Cardiac ventricle fibroblast (primary cell): ENCODE measurements at places on chromosomes 13 and 19. TPM values are rescaled to one million over a fixed set of nuclear protein-coding genes. Genes with fewer than 3 reads are reported as not detected.

The ANKLE1 gene
- total RNA-seq = 0.12 TPM in 1 of 2 replicates, not detected in the other

The DCT gene
- total RNA-seq = not detected in 2 replicates

The CA11 gene
- 1.3 and 2.5 TPM in 2 replicates for total RNA-seq

The CEACAM7 gene
- not detected in 2 replicates for total RNA-seq

The COL4A2 gene
- total RNA-seq = 764 and 817 TPM in 2 replicates

The OXGR1 gene
- total RNA-seq = not detected in 2 replicates

The OR10H1 gene
- total RNA-seq = not detected in 2 replicates

The ZNF480 gene
- 11.5 and 12.6 TPM in 2 replicates for total RNA-seq

The HIF3A gene
- total RNA-seq = 12.2 and 32.0 TPM in 2 replicates

The KLF1 gene
- total RNA-seq = not detected in 2 replicates

The GPR4 gene
- total RNA-seq = 1.8 TPM in 2 replicates

The HRC gene
- not detected in 2 replicates for total RNA-seq

The GPR12 gene
- total RNA-seq = not detected in 2 replicates

The ITM2B gene
- 788 and 970 TPM in 2 replicates for total RNA-seq

The SOHLH2 gene
- 0.68 and 1.4 TPM in 2 replicates for total RNA-seq

The ZNF526 gene
- total RNA-seq = 5.5 and 6.6 TPM in 2 replicates

The THSD1 gene
- total RNA-seq = 6.7 and 8.1 TPM in 2 replicates
